Parietal lobe (tissue), 2 donors: ENCODE measurements at places on chromosomes 7 and 10. TPM values are rescaled to one million over a fixed set of nuclear protein-coding genes. Genes with fewer than 3 reads are reported as not detected.

MOSPD3 gene
- 23.5 TPM for total RNA-seq

SAP25 gene
- total RNA-seq, result not detected

NKX2-3 gene
- not detected for total RNA-seq

ADAM12 gene
- 3.4 TPM for total RNA-seq

CAMK1D gene
- 34.4 TPM for total RNA-seq

TMEM236 gene
- total RNA-seq, result not detected

ASAH2 gene
- total RNA-seq, result 2.5 TPM

CFAP69 gene
- 9.1 TPM for total RNA-seq

CFAP46 gene
- 3.8 TPM for total RNA-seq

ADRB1 gene
- 2.5 TPM for total RNA-seq

EPHB6 gene
- total RNA-seq, result 57.3 TPM

TWIST1 gene
- not detected for total RNA-seq

RBM20 gene
- 2.5 TPM for total RNA-seq

PRF1 gene
- total RNA-seq, result not detected

IMMP2L gene
- 14.7 TPM for total RNA-seq

OPN1SW gene
- total RNA-seq, result not detected

OR9A2 gene
- total RNA-seq, result 5.6 TPM
